Activated T-cell treated with anti-CD3 and anti-CD28 coated beads, Interleukin-2, amount 50 U/mL, for 72 hours (primary cell): ENCODE measurements at places on chromosomes 3 and 15. TPM values are rescaled to one million over a fixed set of nuclear protein-coding genes. Genes with fewer than 3 reads are reported as not detected.

GRCh38 chr15:53831907-53832770 lies 72.7 kb upstream of the WDR72 start:
- H3K27ac ChIP-seq, result no peak overlapping the region
- DNase-seq, result no peak
- no peaks in the 10 kb centered on the region for H3K4me1 ChIP-seq
- H3K36me3 ChIP-seq, result no peaks in the 10 kb centered on the region

GRCh38 chr15:81333363-81333762 lies 9.4 kb upstream of the STARD5 start:
- H3K36me3 ChIP-seq, result no peaks in the 10 kb centered on the region
- no peak for DNase-seq
- H3K27me3 ChIP-seq, result no peaks in the 10 kb centered on the region
- H3K4me3 ChIP-seq, result no peak overlapping the region

GRCh38 chr3:14569474-14570000 lies 29.4 kb upstream of the GRIP2 start:
- H3K36me3 ChIP-seq, result no peaks in the 10 kb centered on the region
- no peak overlapping the region for H3K4me3 ChIP-seq
- no peak overlapping the region for H3K27ac ChIP-seq
- H3K4me1 ChIP-seq, result no peaks in the 10 kb centered on the region
- peaks cover 17% of the 10 kb centered on the region for H3K27me3 ChIP-seq

- H3K4me1 ChIP-seq, result no peaks in the 10 kb centered on the region
- no peak overlapping the region for H3K27ac ChIP-seq
- H3K27me3 ChIP-seq, result no peaks in the 10 kb centered on the region
- no peaks in the 10 kb centered on the region for H3K36me3 ChIP-seq
- DNase-seq, result no peak
Measured at GRCh38 chr15:76433798-76434400, 97.3 kb downstream of the ISL2 start.

DNA sequence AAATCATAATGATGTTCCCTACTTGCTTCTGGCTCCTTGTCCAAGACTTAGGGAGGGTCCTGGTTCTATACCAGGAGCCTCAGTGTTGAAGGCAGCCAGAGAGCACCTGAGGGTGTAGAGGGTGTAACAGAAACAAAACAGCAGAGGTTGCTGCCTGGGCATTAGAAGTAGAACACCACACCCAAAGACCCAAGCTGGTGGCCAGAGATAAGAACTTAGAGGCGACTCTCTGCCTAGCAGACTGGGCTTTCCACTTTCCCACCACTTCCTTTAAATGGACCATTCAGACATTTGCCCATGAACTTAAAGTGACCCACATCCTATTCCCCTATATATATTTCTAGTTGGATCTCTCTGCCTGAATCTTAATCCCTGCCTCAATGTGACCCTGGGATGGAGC lies 189.8 kb downstream of the KLF13 start:
- peaks cover 17% of the 10 kb centered on the region for H3K4me1 ChIP-seq
- no peak overlapping the region for H3K27ac ChIP-seq
- no peak overlapping the region for H3K4me3 ChIP-seq
- H3K36me3 ChIP-seq, result no peaks in the 10 kb centered on the region
- peaks cover 25% of the 10 kb centered on the region for H3K27me3 ChIP-seq

DNA sequence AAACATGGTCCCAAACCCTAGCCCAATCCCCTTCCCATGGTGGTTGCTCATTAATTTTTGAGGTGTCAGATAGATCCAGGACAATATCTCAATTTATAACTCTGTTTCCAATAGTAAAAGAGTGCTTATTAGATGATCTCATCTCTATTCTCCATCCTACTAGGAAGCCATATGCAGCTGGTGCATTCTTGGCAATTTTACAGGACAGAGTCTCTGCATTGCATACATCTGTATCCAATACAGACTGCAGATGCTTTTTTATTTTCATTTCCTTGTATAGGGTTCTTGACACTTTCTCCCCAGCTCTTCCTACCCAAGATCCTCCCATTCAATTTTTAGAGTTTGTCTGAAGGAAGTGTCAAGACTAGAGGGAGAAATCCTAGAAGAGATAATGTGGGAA lies 194.8 kb upstream of the DPH6 start:
- no peak overlapping the region for H3K27ac ChIP-seq
- H3K27me3 ChIP-seq, result peaks cover 8% of the 10 kb centered on the region
- H3K4me3 ChIP-seq, result no peak overlapping the region
- H3K36me3 ChIP-seq, result no peaks in the 10 kb centered on the region
- DNase-seq, result no peak

DNA sequence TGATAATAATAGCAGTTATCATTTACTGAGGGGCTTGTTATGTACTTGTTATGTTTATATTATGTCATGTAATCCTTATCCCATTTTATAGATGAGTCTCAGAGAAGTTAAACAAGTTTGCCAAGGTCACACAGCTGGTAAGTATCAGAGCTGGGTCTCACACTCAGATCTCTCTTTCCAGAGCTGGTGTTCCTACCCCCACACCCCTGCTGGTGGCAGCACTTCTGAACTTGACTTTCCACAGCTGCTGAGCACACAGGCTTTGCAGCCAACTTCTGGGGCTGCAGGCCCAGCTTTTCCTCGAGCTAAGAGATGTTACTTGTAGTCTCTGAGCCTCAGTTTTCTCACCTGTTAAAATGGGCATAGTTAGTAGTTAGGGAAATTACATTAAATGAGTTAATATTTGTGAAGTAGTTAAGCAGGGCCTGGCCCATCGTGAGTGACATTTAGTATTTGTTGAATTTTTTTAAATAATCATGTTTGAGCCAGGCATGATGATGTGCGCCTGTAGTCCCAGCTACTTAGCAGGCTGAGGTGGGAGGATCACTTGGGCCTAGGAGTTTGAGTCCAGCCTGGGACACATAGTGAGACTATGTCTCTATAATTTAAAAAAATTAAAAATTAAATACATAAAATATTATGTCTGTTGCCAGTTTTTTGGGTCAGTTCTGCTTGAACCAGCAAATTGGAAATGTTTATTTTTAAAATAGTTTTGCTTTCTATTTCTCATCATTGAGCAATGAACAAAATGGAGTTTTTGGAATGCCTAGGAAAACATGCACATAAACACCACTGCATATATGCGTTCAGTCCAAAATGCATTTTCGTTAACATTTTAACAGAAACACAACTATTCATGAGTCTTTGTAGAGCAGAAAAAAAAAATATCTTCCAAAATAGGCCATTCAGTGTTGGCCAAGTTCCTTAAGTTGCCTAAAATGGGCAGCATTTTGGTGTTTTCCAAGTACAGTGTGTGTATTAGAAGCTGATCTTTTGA lies 87.3 kb downstream of the SMAD6 start:
- H3K4me3 ChIP-seq, result no peak overlapping the region
- H3K27me3 ChIP-seq, result no peaks in the 10 kb centered on the region
- H3K4me1 ChIP-seq, result no peaks in the 10 kb centered on the region

GRCh38 chr3:70824773-70825172 lies 512.3 kb upstream of the MDFIC2 start:
- H3K4me3 ChIP-seq, result no peak overlapping the region
- no peaks in the 10 kb centered on the region for H3K36me3 ChIP-seq
- H3K4me1 ChIP-seq, result no peaks in the 10 kb centered on the region
- no peak overlapping the region for H3K27ac ChIP-seq

The LRRC3B gene
- total RNA-seq, result not detected

DNA sequence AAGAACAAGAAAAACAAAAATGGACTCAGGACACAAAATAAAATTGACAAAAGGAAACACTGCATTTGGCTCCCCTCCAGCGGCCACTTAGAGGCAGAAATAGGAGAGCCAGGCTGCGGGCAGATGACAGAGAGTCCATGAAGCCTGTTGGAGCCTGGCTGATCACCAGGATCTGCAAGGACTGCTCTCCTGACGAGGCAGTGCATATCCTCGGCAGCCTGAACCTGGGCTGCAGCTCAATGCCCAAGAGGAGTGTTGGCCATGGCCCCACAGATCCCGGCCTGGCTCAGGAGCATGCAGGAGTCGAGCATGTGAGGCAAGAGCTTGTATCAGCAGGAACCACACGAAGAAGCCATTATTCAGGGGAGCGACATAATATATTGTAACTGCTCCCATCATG lies 199.8 kb downstream of the STT3B start:
- no peaks in the 10 kb centered on the region for H3K4me1 ChIP-seq
- H3K27me3 ChIP-seq, result peaks cover 10% of the 10 kb centered on the region
- DNase-seq, result no peak
- no peaks in the 10 kb centered on the region for H3K36me3 ChIP-seq
- no peak overlapping the region for H3K4me3 ChIP-seq
- H3K27ac ChIP-seq, result no peak overlapping the region

GRCh38 chr15:74202452-74203401 lies at the start of gene STRA6:
Gene STRA6, minus strand, starts transcription at chr15:74202787. Its CDS starts 520 bp downstream, at chr15:74202267.
- no peak within 1 kb of the TSS for H3K4me3 ChIP-seq
- no peak for DNase-seq
- peaks cover 8% of the 10 kb centered on the region for H3K4me1 ChIP-seq
- peaks cover 27% of the 10 kb centered on the region for H3K27me3 ChIP-seq
- no peaks in the 10 kb centered on the region for H3K36me3 ChIP-seq

The AVEN gene
- 10.3 TPM for total RNA-seq

DNA sequence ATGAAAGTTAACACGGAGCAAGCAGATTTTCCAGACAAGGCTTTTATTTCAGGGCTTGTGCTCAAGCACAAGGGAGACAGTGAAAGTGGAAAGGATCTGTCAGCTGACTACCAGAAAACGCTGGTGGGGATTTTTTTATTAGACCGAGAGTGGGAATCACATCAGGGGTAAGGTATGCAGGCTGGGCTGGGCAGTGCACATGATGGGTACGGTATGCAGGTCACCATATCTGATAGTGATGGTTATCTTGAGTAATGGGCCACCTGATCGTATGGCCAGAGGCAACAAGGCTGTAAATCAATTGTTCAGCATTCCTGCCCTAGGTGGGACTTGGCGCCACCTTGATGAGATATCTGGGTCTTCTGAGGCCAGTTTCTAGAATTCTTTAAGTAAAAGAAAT lies 36.9 kb upstream of the PIAS1 start:
- no peaks in the 10 kb centered on the region for H3K4me1 ChIP-seq
- H3K4me3 ChIP-seq, result no peak overlapping the region
- DNase-seq, result no peak
- H3K27ac ChIP-seq, result no peak overlapping the region

The GOLGA8H gene
- 0.19 TPM for total RNA-seq

The FOXL2NB gene
- not detected for total RNA-seq

The FBXL22 gene
- 0.79 TPM for total RNA-seq

DNA sequence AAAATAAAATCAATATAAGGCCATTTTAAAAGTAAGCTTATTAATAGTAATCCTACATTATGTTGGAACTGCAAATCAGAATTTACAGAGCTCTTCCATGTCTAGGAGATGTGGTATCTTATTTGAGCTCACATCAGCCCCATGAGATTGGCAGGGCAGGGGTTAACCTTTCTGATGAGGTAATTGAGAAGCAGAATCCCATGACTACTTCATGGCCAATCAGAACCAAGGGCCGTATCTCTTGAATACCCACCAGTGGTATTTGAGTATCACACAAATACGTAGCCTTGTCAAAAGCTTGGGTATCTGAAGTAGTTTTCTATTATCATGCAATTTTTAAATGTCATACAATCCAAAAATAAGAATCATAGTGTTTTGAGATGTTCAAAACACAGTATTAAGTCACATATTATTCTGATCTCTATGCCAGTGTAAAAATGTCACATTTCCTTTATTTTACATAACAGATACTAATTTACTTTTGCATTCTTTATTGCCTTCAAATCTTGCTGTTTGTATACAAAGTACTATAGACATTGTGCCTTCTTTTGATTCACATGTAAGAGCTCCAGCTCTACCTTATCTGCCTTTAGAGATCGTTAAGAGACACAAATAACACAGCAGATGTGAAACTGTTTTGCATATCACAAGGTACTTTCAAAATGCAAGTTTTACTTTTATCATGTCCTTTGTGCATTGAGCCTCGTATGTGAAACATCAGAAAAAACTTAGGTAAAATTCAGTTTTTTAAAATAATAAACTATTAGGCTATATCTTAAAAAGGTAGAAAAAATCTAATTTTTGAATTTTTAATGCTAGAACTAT lies 251.7 kb upstream of the GOLGA6L4 start:
- DNase-seq, result no peak
- no peak overlapping the region for H3K4me3 ChIP-seq

DNA sequence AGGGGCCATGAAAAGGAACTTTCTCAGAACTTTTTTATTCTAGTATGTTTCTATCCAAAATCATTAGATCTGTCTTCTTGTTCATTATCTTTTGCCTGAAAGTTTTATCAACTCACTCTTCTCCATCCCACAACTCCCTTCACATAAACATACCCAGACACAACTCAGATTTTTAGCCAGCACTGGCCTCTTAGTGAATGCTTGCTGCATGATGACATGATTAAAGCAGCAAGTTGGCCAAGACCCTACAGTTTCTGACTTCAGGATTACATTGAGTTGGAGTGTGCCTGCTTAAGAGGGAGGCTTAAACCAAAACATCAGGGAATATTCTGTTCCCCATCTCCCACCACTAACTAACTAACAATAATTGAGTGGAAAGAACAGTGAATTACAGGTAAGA lies 38.1 kb downstream of the PLSCR2 start:
- no peak for DNase-seq
- no peak overlapping the region for H3K27ac ChIP-seq
- no peak overlapping the region for H3K4me3 ChIP-seq
- H3K36me3 ChIP-seq, result no peaks in the 10 kb centered on the region
- no peaks in the 10 kb centered on the region for H3K4me1 ChIP-seq

DNA sequence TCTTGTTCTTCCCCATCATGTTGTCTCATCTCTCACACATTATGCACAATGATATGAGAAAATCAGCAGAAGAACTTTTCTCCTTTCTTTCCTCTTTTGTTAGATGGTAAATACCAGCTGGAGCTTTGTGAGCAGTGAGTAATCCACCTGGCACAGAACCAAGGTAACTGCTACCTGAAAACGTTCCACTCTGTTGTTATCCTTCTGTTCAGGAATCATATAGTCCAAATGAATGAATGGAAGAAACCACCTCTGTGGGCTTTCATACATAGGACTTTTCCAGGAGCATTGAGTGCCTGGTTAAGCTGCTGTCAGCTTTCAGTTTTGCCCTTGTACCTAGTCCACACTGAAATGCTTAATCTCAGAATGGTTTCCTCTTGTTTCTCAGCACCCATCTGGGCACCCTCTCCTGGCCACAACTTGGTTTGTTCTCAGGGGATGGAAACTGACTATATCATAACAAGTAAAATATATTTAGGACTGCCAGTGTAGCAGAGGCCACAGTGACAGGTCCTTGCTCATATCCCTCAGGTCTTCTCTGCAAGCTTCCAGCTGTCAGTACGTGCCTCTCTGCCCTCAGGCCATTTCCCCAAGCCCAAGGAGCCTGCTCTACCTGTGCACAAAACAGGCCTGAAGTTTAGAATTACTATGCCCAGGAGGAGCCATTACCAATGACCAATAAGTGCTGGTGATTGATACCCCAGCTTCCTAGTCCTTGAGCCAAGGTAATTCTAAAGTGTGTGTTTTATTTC lies 23.5 kb upstream of the SLC4A7 start:
- H3K4me3 ChIP-seq, result no peak overlapping the region
- no peaks in the 10 kb centered on the region for H3K4me1 ChIP-seq
- H3K27me3 ChIP-seq, result no peaks in the 10 kb centered on the region
- no peak for DNase-seq
- no peaks in the 10 kb centered on the region for H3K36me3 ChIP-seq

DNA sequence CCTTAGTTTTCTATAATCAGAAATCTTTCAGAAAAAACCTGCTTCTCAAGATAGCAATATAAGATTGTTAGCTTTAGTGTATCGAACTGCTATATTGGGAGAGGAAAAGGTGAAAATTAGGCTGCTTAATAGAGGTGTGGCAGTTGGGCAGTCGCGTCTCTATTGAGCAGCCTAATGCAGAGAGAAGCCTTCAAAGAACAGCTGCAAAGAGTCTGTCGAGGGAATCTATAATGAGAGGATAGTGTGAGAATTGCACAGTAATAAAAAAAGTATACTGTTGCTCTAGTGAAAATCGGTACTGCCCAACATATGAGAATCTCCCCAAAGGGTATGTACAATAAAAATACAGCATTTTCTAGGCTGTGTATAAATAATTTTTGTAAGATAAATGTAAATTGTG lies 184.4 kb downstream of the TCF12 start:
- DNase-seq, result no peak
- no peaks in the 10 kb centered on the region for H3K4me1 ChIP-seq
- no peak overlapping the region for H3K27ac ChIP-seq
